ENCODE measurements at places on chromosomes 3 and 15.

DNA sequence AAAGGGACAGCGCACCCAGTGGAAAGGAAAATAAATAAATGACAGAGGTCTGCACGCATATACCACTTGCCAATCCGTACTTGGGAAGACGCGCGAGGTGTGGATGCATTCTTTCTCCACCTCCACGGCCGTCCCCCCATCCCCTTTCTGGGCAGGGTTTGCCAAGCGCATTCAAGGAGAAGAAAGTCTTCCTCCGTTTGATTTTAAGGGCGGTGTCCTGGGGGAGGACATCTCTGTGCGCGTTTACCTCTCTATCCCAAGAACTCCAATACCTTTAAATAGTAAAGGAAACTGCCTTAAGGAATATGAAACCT, 576 bp upstream of the MB21D2 start:
- no peak for DNase-seq

DNA sequence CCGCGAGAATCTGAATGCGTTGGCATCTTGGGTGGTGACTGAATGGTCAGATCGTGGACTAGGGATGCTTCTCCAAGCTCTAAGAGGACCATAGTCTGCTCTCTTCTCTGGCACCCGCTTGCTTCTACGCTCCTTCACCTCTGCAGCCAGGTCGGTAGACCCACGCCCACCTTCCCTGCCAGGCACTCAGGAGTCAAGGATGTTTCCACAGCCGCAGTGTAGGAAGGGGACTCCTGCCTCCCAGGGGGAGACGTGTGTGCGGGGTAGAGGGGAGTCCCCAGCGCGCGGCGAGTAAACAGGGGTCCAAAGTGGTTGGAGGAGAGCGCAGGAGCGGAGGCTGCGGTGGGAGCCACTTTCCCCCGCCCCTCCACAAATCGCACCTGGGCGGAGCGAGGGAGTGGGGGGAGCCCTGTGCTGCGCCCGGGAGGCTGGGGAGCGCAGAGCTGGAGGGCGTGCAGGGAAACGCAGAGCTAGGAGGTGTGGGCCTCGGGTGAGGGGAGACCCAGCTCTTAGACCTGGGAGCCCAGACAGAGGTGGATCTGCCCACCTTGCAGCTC, 1.7 kb downstream of the LRRC3B start:
- DNase-seq: no peak

GRCh38 chr3:145864336-145864735, 296.6 kb downstream of the PLOD2 start:
- no peak for DNase-seq

DNA sequence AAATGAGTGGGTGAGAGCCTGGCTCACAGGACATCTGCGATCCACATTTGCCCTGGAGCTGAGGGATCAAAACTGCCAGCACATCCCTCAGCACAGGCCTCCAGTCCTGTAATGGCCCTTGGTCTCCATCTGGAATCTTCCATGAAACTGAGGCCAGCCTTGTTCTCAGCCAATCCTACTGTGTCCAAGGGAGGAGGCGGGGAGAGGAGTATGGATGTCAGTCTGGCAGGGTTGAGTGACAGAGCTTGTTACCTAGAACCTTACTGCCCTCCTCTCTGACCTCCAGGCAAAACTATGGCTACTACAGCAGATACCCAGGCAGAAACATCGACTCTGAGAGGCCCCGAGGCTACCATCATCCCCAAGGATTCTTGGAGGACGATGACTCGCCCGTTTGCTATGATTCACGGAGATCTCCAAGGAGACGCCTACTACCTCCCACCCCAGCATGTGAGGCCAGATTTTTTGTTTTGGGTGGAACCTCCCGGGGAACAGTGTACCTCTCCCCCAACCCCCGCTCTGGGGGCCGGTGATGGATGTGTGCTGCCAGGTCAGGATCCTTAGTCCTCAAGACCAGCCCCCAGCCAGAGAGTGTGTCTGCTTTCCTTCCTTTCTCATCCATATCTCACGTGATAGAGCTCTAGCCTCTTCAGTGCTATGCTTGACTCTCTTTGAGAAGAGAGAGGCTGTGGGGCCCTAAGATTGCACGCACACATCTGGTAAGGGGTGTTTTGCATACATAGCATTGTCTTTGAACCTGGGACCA, 41.3 kb downstream of the CHDH start:
- no peak for DNase-seq

DNA sequence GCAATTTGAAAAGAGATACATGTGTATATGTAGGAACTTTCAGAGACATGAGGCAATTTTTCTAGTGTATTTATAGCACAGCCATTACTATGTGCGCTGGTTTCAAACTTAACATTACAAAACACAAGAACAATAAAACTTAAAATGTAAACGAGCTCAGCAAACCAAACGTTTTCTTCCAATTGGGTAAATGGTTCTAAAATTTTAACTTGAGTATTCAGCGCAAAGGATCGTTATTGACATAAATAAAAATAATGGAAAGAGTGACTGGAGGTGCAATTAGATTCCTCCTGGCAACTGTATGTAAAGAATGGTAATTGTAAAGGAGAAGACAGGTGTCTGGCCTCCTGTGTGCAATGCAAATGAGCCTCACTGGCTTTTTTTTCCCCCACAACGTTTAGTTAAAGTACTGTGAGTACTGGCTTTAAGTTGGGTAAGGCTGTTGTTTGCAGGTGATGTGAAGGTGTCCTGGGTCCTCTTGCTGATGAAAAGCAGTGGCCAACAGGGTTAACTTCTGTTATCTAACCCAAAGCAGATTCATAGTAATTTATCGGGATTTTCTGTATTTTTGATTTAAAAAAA, 14.1 kb upstream of the GADL1 start:
- no peak for DNase-seq

GRCh38 chr15:65182538-65182937, 2.6 kb downstream of the CLPX start:
- DNase-seq: no peak

DNA sequence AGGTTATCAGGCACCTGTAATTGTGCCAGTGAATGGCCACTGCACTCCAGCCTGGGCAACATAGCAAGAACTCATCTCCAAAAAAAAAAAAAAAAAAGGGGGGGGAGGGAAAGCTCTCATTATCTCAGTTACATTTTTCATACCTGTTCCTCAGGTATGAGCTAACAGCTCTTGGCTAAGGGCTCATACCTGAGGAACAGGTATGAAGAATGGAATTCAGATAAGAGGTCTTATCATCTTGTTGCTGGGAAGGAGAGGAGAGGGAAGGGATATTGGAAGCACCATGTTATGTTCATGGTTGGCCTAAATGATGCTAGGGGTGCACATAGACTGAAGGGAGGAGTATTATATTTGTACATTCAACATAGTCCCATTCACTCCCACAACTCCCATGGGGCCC, 2.6 kb downstream of the SLC15A2 start:
- DNase-seq: no peak

Data from stimulated activated CD8-positive, alpha-beta memory T cell treated with anti-CD3 and anti-CD28 coated beads, Interleukin-7, amount 100 ng/mL, for 1 hour (primary cell).